Activated CD4-positive, alpha-beta T cell treated with anti-CD3 and anti-CD28 coated beads for 1 hour (primary cell): ENCODE measurements at places on chromosomes 1 and 21.

DNA sequence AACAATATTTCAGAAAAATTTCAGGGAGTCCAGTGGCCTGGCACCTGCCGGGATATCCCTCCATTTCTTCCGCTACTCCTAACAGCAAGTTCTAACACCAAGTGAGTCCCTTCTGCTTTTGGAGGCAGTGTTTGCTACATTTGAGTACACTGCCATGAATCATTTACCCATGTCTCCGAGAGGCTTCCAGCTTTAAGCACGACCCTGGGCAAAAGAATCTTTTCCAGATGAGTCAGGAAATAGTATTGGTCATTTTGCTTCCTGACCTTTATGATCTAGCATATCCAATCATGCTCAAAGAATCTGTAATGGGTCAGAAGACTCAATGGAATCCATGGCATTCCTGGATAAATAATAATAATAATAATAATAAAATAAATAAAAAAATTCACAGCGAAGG is 60.7 kb upstream of the FMN2 start:
- DNase-seq = no peak

DNA sequence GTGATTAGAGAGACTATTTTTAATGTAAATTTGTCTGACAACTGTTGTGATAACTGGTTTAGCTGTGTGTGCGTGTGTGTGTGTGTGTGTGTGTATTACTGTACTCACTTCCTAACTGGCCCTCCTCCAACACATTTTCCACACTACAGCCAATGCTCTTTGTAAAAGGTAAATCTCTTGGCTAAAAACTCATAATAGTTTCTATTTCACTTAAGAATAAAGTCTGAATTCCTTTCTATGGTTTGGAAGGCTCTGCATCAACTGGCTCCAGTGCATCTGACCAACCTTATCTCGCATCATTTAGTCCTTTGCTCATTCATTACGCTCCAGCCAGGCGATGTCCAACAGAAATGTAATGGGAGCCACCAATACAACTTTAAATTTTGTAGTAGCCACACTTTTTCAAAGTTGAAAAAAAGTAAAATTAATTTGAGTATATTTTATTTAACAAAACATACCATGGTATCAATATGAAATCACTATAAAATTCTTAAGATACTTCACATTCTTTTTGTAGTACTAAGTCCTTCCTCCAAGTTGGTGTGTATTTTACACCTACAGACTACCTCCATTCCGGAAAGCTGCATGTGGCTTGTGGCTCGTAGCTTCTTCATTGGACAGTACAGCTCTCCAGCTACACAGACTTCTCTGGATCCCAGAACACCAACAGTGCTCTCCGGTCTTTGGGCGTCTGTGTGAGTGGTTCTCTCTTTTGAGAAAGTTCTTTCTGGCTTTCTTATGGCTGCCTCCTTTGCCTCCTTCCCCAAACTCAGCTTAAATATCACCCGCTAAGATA is 68.9 kb downstream of the NRIP1 start:
- DNase-seq = no peak

DNA sequence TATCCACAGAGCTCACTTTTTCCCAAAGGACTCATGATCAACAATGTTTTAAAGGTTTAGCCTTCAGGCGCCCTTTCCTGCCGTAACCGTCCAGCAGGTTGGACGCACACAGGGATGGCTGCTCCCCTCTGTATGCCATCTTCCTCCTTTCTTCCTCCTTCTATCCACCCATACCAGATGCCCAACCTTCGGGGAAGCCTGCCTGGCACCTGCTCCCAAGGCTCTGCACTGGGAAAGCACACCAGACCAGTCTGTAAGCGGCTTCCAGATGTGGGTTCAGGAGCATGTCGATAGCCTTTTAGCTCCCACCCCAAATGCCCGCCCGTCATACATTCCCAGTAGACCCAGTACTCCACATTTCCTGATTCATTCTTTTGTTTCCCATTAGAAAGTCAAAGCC is 52.9 kb downstream of the STUM start:
- DNase-seq = no peak

- DNase-seq = no peak
Measured at GRCh38 chr1:169594391-169594790, 8.1 kb upstream of the F5 start.

GRCh38 chr1:151371370-151372057 is 991 bp downstream of the SELENBP1 start:
- DNase-seq = no peak

DNA sequence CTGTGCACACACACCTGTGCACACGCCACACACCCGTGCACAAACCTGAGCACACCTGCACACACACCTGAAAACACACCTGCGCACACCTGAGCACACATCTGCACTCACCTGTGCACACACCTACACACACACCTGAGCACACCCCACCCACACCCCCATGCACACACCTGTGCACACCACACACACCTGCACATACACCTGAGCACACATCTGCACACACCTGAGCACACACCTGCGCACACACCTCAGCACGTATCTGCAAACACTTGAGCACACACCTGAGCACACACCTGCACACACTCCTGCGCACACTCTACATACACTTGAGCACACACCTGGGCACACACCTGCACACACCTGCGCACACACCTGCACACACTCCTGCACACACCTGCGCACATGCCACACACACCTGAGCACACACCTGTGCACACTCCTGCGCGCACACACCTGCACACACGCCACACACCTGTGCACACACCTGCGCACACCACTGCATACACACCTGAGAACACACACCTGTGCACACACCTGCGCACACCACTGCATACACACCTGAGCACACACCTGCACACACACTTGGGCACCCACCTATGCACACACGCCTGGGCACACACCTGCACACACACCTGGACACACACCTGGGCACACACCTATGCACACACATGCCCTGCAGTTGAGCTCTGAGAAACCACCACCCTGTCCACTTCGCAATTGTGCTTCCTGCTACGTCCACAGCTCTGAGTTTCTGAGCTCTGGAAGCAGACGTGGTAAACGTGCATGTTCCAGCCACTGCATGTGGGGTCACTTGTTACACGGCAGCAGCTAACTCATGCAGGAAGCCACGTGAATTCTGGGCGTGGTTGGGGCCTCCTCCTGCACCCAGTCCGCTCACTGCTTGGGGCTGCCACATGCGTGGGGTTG is 8.0 kb upstream of the C1orf159 start:
- no peak for DNase-seq

- no peak for DNase-seq
Measured at GRCh38 chr1:206658981-206659273, 23.6 kb downstream of the DYRK3 start.

- DNase-seq = no peak
Measured at GRCh38 chr1:147492207-147492606, 49.1 kb upstream of the BCL9 start.

- DNase-seq = no peak
Measured at GRCh38 chr1:158570480-158570879, at the start of gene OR6P1. Gene OR6P1 (minus strand): TSS chr1:158570580. CDS start chr1:158563604, 6,976 bp downstream.

DNA sequence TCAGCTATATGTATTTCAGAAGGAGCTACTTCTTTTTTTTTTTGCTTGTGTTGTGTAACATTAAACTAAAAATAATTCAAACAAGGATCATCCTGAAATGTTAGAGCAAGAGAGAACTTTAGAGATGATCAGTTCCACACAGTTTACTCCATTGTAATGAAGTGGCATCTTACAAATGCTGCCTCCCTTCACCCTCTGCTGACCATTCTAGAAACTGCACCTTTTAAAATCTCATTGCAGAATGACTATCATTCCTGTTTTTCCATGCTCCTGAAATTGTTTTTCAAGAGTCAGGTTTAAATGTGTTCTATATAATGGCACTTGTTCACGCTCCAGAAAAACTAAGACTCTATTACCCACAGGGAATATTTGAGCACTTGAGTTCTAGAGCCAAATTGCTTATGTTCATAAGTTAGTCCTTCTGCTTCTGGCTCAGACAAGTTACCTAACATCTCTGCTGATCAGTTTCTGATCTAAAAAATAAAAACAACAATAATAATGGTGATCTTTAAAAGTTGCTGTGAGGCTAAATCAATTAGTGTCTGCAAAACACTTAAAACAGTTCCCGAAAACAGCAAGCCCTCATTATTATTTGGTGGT is 21.5 kb upstream of the SLC44A5 start:
- no peak for DNase-seq

DNA sequence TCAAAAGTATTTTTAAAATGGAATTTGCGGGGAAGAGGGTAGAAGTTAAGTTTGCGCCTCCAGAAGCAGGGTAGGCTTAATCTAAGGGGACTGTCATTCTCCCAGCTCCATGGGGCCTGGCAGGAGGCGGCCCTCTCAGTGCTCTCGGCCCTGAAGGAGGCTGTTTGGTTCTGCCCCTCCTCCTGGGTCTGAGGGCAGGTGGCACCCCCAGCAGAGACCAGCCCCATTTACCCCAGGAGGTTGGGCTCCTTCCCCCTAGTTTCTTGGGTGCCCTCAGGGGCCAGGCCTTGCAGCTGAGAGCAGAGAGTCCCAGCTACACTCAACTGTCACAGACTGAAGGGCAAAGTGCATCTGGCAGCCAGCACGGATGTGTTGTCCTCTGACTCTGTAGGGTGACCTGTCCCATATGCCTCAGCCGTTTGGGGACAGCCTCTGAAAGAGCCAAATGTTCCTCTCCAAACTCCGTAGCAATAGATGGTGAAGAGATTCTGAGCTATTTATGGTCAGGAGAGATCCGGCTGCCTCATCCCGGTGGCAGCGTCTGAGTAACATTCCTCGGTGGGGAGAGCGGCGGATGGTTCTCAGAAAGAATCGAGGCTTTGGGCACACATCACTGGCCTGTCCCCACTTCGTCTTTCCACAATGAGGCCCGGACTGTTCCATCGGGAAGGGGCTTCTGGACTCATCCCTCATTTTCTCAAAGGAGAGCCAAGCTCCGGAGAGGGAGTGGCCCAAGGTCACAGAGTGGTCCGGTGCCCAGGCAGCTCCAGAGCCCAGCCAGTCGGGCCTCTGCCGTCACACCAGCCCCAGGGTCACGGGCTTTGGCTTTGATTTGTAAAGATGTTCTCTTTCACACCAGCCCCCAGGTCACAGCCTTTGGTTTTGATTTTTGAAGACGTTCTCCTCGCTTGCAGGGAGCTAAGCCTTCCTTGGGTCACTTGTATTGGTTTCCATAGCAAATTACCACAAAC is 424.2 kb upstream of the VAMP3 start:
- no peak for DNase-seq

DNA sequence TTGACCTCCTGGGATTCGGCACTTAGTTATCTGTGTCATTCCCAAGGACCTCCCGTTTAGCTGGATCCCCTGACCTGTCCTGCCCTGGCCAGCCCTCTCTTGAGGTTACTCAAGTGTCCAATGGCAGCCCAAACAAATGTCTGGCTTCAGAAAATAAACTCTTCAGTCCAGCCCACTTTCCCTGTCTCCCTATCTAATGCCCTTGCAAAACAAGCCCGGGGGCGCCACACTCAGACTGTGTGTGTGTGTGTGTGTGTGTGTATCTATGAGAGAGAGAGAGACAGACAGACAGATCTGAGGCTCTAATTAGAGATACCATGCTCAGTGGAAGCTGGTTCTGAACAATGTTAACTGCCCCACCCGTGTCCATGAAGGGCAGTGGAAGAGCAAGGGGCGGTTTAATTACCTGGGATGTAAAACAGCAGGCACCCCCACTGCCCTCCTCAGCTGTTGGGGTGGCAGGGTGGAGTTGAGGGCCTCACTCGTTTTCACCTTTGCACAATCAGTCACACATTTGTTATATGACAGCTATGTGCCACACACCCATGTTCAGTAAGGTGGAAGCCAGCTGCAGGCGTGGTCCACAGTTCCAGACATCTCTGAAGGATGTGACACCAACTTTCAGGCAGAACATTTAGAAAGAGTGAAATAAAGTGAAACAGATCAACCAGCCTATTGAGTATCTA is 57.4 kb downstream of the B3GALT5 start:
- no peak for DNase-seq

DNA sequence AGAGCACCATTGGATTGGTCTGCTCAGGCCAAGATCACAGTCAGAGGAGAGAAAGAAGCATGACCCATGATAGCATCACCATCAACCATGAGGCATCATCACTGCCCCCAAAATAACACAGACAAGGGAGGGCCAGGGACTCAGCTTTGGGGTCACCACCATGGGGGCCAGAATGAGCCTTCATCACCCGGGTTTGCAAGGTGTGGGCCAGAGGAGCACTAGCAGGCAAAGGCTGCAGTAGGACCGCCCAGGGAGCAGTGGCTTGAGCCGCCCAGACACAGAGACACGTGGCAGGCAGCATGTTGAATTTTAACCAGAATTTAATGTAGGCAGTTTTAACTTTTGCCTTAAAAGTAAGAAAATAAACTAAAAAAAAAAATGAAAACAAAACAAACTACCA is 53.7 kb upstream of the TMPRSS2 start:
- DNase-seq = no peak

GRCh38 chr1:214658785-214659184 is 55.8 kb downstream of the CENPF start:
- no peak for DNase-seq

DNA sequence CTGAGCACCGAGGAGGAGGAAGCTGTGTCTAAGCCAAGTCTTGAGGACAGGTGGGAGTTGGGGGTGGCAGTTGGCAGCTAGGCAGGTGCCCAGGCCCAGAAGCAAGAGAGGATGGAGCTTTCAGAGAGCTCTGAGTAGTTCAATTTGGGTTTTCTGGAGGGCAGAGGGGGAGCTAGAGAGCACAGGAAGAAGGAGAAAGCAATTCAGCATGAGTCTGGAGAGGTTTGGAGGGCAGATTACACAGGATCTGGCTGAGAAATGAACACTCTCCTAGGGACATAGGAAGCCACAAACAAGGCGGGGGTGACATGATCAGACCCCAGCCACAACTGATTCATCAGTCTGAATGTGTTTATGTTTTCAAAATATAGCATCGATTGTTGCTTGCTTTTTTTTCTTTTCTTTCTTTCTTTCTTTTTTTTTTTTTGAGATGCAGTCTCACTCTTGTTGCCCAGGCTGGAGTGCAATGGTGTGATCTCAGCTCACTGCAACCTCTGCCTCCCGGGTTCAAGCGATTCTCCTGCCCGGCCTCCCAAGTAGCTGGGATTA is 23.8 kb downstream of the PTPRF start:
- DNase-seq = no peak
